Tongue (tissue), 3 donors: ENCODE measurements at places on chromosomes 7 and 10. TPM values are rescaled to one million over a fixed set of nuclear protein-coding genes. Genes with fewer than 3 reads are reported as not detected.

DNA sequence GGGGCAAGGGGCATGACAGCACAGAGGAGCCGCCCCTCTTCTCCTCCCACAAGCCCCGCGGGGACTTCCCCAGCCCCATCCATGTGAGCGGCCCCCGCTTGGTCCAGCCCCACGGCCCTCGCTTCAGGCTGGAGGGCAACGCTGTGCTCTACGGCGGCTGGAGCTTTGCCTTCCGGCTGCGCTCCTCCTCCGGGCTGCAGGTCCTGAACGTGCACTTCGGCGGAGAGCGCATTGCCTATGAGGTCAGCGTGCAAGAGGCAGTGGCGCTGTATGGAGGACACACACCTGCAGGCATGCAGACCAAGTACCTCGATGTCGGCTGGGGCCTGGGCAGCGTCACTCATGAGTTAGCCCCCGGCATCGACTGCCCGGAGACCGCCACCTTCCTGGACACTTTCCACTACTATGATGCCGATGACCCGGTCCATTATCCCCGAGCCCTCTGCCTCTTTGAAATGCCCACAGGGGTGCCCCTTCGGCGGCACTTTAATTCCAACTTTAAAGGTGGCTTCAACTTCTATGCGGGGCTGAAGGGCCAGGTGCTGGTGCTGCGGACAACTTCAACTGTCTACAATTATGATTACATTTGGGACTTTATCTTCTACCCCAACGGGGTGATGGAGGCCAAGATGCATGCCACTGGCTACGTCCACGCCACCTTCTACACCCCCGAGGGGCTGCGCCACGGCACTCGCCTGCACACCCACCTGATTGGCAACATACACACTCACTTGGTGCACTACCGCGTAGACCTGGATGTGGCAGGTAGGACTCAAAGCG lies 5.1 kb downstream of the AOC1 start:
- DNase-seq: no peak

Gene MMRN2
- 53.6 TPM for total RNA-seq

DNA sequence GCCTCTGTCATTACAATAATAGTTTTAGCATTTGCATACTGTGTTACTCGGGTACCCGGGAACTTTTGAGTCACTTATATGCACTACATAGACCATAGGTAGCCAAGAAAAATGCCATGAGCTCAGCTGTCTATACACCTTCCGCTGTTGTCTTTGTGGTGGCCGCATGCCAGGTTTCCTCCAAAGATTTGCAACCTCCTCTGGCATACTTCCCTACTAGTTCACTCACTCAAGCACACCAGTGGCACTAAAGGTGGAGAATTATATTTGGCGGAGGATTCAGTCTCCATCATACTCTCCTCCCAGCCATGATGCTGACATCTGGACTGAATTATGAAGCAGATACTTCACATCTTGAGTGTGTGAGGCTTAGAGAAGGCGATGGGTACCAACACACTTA lies 35.6 kb upstream of the GRB10 start:
- DNase-seq: no peak

DNA sequence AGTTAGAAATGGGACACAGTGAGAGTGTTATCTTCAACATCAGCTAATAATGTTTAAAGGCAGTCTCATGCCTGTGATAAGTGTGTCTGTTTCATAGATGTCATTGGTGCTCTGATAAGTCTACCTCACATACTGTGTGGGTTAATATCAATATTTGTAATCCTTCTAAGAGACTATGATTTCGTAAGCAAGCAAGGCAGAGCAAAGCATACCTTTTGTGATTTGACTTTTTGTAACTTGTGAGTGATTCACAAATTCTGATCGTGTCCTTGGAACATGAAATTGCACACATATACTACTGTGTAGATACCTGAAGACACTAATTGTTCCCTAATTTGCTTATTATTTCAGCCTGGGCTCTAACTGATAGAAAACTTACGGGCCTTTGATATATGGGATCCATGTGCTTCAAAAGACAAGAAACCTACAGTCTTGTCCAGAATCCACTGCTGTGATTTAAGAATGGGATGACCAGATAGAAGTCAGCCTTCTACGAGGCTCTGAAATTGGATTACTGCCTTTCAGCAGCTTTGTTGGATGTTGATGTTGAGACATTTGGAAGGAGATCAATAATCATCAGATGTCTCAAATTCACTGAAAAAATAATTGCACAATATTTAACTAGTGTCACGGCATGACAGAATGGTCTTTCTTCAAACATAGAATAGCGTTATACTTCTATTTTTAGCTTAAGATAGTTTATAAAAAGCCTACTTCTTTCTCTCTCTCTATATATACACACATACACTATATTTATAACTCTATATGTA lies 63.2 kb upstream of the KLF6 start:
- no peak for DNase-seq
